ENCODE measurements at places on chromosomes 12 and 14.

GRCh38 chr14:79175671-79176070 is 1005.5 kb downstream of the NRXN3 start:
- DNase-seq: no peak

DNA sequence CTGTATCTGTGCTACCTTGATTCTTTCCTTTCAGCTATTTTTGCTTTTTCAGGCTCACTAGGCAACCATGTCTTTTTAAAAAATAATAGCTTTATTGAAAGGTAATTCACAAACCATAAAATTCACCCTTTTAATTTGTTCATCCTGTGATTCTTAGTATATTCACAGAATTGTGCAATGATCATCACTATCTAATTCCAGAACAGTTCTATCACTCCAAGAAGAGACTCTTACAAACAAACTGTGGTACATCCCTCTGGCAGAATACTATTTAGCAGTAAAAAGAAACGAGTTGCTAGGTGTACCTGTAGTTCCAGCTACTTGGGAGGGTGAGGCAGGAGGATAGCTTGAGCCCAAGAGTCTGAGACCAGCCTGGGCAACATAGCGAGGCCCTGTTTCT is 14.8 kb downstream of the CREBL2 start:
- DNase-seq: no peak

DNA sequence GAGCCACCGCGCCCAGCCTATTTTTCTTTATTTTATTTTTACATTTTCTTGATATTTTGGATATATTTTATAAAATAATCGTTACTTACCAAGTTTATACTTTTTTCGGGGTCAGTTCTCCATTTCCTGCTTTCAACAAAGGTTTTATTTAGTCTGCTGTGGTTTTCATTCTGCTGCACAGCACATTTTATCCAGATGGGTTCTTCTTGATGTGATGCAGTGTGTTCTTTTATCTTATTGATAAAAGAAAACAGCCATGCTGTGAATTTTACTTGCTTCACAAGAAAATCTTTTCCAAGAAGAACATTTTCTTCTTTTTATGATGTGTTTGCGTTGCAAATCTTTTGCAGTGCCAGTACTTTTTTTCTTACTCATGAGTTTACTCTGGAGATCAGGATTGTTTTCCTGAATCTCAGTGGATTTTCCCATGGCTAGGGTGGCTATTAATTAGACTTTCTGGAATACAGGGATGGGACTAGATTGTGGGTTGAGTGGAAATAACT is 192.5 kb downstream of the ADGRD1 start:
- no peak for DNase-seq

DNA sequence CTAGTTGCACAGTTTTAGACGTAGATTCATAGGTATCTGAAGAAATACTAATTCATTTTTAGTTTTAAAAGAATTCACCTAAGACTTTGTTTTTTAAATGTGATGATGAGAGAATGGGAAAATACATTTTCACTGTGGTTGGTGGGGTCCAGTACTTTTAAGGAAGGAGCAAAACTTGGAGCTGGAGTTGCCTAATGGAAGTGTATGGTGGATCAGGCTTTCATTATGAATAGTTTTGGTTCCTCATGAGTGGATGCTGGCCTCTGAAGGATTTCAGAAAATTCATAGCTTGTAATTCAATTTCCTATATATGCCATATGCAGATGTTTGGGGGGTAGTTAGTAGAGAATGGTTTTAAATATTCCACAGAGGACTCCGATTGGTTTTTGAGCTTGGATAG is 27.1 kb downstream of the STK38L start:
- DNase-seq: peak; percentile 57

DNA sequence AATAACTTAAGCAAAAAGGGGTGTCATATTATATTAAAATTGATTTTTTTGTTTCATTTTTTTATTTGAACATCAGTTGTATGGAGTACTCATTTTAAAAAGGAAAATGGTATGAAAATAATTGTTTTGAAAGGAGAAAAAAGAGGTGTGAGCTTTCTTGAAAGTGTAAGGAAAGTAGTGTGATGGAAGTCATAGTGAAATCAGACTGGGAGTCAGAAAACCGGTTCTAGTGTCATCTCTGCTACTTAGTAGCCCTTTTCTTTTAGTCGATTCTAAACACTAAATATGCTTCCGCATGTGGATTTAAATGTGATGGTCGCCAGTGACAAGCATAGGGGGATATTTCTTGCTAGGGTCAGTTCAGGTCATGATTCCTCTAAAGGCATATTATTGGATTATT is 1.8 kb upstream of the DYRK2 start:
- DNase-seq: no peak
